RCC 7860 (cell line): ENCODE measurements at places on chromosomes 1 and 21.

DNA sequence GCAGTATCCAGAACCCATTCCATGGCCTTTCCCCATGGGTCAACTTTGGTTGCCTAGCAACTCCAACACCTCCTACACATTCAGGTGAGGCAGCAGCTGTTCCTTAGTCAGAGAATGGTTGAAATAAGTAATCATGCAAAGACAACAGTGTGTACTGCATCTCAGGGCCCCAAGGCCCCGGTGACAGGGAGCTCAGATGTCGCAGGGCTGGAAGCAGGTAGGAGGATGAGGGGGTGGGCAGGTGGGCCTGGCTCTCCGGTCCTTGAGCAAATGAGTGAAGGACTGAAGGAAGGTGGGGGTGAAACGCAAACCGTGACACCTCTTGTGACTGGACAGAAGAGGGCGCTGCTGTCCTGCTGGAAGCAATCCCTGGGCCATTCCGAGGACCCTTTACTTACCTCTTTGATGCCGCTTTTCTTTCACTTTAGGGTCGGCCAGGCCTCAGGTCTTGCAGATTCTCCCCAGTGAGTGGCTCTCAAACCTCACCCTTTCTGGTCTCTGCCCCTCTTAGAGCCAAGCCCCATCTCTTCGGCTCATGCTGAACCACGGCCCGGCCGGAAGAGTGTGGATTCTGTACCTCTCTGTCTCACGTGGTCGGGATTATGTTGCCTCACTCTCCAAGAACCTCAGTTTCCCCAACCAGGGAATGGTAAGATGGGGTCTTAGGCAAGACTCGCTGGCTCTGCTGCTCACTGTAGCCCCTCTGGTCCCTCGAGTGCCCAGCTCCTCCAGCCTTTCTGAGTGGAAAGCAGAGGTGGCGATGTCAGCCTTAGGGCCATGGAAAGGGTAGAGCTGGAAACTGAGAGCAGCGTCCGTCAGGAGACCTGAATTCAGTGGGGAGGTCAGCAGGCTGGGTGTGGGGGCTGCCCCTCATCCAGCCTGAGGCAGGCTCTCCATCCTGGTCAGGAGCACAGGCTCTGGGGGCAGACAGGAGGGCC is 5.6 kb upstream of the KCNA10 start:
- DNase-seq, result peak; percentile 21

- no peak for DNase-seq
These were observed 563.6 kb upstream of the NEGR1 start for GRCh38 chr1:72845981-72846380.

DNA sequence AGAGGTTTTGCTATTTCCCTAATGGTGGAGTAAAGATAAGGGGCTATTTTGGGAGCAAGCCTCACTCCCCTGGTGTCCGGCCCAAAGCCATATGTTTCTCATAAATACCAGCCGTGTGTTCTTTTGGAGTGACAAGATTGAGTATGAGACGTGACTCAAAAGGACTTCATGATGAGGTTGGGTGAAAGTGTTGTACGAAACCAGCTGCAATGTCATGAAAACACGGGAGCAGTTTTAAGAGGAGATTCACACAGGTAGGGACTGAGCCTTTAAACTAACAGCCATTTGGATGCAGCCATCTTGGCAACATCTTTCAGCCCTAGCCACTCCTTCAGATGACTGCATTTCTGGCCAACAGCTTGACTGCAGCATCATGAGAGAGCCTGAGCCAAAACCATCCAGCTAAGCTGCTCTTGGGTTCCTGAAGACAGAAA is 532.3 kb upstream of the USP24 start:
- DNase-seq, result no peak

GRCh38 chr1:10776190-10776905 is 20.1 kb downstream of the CASZ1 start:
- no peak for DNase-seq

DNA sequence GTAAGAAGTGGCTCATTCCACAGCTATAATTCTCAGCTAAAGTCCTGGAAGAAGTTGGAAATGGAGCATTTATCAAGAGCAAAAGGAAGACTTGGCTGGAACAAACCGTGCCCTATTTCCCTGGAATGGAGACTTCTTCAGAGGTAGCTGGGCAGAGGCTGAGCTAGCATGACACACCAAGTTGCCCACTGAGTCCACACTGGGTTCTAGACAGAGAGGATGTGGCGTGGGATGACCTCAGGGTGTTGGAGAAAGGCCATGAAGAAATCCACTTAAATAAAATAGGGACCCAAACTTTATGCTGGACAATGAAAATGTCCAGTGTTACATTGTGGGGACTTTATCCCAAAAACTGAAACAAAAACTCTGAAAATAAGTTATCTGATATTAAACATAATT is 116.2 kb downstream of the KCNJ6 start:
- DNase-seq, result peak; percentile 16

DNA sequence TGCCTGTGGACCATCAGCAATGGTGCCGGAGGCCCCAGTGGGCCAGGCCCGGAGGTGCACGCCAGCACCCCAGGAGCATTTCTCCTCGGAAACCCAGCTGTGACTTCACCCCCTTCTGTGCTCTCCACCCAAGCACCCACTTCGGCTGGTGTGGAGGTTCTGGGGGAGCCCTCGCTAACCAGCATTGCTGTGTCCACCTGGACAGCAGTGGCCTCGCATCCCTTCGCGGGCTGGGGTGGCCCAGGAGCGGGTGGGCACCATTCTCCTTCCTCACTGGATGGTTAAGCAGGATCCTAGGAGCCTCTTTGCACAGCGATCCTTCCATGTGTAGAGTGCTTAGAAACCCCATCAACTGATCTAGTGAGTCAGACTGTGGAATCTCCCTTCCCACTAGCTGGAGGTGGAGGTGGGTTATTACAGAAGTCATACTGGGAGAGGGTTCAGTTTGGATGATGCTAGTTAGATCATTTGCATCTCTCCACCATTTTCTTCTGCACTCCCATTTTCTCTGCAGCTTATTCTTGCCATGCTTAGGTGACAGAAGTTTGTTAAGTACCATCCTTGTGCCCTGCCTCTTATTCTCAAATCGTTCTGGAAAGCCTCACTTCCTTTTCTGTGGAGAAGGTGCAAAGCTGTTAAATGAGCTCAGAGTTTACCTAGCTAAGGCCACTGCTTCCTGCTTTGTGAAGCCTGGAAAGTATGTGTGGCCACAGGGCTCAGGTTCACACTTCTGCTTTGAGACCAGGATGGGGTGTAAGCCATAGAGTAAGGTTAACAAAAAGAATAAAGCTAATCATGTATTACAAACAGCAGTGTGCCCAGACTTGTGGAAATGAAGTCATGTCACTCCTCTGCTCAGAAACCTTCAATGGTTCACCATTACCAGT is 32.3 kb downstream of the TBX19 start:
- peak; percentile 49 for DNase-seq

GRCh38 chr1:63352736-63353135 is 14.7 kb upstream of the ALG6 start:
- DNase-seq, result no peak

- no peak for DNase-seq
These were observed 212.6 kb downstream of the TGFB2 start for GRCh38 chr1:218557731-218558130.

DNA sequence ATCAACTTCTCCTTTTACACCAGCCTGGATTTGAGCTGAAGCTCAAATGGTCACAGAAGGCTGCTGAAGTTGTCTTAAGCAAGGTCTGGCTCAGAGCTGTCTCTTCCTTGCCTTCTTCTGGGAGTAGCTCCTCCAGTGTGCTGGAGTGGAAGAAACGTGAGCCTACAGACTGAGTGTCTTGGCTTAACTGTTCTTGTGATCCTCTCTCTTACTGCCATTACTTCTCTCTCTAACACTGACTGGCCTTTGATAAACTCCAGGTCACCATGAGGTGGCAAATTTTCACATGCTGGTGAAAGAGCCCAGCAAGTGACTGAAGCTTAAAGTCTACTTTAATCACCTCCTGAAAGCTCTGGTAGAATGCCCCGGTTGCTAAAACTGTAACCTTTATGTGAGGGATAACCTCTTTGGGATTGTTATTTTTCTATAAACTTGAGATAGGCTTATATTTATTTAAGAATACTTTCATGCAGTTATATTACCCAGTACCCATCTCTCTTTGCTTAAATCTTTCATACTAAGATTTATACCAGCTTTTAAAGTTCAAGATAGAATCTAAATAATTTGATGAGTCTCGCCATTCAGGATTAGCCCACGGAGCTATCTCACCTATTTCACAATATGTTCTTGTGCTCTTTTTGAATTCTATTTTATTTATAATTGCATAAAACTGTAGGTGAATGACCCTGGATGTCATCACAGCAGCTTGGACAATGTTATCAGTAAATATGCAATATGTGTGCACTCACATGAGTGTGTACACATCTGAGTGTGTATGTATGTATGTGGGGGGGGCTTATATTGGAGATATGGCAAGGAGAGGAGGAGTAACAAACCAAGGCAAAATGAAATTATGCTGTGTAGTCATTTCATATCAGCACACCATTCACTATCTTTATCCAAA is 924.0 kb downstream of the LTN1 start:
- no peak for DNase-seq
